ENCODE measurements at places on chromosomes 2 and 18. TPM values are rescaled to one million over a fixed set of nuclear protein-coding genes. Genes with fewer than 3 reads are reported as not detected.
A peak's percentile ranks its signal among the peaks of the same experiment; 100 is the strongest.

- peak; percentile 15 for DNase-seq
Observed at GRCh38 chr18:79200546-79201268, 131.5 kb downstream of the ATP9B start.

Gene HADHA
- polyA plus RNA-seq: 162 TPM

- DNase-seq: no peak
Observed at GRCh38 chr2:176175709-176176607, 12.5 kb upstream of the HOXD1 start.

- DNase-seq: no peak
Observed at GRCh38 chr2:58419983-58420382, 178.9 kb upstream of the FANCL start.
